ENCODE measurements at places on chromosomes 11 and 22.

DNA sequence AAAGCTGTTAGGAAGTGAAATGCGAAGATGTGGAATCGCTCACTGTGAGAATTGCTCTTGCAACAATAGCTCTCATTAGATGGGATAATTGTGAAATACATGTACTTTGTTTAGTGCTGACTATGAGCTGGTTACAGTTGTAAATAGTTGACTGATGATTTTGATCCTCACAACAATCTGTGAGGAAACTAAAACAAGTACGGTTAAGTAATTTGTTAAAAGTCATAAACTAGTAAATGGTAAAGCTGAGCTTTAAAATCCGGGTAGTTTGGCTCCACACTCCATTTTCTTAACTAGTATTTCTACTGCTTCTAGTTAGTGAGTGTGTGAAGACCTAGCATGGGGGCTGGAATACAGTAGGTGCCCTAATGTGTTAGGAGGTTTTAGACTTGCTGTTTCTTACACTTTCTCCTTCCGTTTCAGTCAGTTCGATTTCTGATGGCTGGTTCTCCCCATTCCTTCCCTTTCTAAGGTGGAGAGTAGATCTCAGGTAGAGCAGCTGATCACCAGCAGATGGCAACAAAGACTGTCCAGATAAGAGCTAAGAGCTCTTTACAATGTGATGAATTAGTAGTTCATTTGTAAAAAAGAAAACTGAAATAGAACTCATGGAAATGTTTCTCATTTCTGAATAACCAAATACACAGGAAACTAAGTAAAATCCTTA lies 16.3 kb upstream of the CYP2R1 start:
- DNase-seq, result peak; percentile 45

DNA sequence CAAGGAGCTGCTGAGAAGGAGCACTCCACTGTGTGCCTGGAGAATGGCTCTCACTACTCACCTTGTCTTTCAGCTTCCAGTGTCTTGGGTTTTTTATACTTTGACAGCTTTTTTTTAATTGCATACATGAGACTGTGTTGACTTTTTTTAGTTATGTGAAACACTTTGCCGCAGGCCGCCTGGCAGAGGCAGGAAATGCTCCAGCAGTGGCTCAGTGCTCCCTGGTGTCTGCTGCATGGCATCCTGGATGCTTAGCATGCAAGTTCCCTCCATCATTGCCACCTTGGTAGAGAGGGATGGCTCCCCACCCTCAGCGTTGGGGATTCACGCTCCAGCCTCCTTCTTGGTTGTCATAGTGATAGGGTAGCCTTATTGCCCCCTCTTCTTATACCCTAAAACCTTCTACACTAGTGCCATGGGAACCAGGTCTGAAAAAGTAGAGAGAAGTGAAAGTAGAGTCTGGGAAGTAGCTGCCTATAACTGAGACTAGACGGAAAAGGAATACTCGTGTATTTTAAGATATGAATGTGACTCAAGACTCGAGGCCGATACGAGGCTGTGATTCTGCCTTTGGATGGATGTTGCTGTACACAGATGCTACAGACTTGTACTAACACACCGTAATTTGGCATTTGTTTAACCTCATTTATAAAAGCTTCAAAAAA lies 72.6 kb downstream of the NCAPD3 start:
- no peak for DNase-seq

GRCh38 chr11:68375337-68375736 lies 62.9 kb downstream of the LRP5 start:
- DNase-seq, result no peak

- no peak for DNase-seq
These were observed 592.8 kb upstream of the ARHGAP42 start for GRCh38 chr11:100094121-100094865.

DNA sequence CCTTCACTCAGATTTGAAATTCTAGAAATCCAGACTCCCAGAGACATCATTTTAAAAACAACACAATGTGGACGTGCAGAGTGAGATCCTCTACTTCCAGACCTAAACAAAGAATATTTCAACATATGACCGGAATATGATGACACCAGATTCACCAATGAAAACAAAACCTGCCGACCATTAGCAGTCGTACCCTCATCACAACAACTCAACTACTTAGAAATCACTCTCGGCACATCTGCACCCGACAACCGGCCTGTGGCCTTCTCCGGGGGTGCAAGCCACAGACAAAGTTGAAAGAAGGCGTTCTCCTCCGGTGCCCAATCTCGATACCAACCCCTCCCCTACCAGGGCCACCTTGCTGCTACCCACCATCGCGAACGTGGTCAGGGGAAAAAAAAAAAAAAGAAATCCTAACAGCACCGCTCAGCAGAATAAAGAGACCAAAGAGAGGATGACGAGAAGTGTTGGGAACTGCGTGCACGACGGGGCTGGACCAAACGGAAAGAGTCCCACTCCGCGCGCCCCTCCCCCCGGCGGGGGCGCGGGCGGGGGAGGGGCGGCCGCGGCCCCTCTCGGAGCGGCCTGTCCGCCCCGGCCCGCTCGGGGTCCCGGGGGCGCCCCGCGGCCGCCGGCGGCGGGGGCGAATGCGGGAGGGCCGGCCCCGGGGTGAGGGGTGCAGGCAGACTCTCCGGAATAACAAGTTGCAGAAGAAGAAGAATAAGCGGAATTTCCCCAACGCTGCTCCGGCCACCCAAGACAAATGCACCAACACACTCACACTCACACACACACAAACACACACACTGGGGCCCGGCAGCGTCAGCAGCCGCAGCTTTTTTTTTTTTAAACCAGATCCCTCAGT lies 1.7 kb downstream of the PHF21A start:
- DNase-seq, result peak; percentile 86

DNA sequence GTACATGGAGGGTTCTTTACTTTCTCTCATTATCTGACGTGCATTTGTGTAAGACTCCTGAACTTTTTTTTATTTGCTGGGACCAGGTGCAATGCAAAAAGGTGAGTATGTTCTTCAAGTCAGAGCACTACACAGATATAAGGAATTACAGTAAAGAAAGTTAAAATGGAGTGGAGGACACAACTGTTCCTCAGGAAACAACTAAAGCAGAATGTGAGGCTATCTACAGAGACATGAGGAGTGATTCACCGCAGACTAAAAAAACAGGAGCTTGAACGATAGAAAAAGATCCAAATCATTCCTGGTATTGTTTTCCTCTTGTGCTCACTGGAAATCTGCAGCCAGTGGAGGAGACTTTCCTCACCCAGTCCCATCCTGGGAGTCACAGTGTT lies 106.2 kb downstream of the ABTB2 start:
- DNase-seq, result no peak

DNA sequence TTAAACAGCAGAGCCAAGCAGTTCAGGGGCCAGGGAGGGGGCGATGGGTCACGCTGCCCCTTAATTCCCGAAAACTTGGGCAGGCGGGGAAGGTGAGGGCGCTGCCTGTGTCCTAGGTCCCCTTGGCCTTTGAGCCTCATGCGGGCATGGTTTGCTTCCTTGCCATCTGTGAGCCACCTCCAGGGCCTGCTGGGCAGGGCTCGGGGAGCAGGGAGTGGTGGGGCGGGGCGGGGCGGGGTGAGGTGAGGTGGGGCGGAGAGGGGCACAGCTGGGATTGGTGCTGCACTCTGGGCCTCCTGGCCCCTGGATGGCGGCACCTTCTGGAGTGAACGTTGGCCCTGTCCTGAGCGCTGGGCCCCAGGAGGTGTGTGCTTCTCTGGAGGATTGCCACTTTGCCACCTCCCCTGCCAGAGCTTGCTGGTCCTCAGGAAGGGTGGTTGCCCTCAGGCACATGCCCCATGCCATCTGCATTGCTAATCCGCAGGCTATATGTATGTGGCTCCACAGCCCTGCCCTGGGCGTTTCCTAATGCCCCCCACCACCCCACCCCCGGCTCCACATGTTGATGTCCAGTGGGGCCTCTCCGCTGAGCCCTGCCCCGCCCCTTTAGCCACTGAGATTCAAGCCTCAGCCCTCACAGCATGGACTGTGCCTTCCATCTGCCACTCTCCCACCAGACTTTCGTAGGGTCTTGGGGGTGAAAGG lies 352.5 kb downstream of the TBC1D22A start:
- no peak for DNase-seq

DNA sequence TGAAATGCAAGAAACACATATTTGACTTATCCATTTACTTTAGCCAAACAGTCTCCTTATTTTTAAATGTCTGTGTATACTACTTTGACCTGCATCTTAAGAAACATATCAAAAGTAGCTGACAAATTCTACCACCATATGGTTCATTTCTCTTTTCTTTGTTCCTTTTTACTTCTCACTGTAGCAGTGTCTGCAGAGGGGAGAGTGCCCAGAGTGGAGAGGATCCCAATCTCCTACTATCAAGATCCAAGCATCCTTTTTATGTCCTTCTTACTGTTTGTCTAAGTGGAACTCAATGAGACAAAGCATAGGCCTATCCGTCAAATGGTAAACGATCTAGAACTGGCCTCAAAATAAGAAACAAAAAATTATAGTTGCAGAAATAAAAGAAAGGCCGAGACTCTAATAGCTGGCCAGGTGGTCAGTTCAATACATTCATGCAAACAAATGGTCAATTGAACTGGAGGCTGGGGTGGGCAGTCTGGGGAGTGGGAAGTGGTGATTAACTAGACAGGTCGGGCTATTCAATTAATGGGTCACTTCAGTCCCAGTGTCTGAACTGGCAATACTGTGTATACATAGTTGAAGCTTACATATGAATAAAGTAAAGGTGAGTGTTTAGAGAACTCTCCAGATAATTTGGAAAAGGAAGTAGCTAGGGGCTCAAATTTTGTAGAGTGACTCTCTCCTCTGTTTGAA lies 149.1 kb downstream of the MAML2 start:
- no peak for DNase-seq

DNA sequence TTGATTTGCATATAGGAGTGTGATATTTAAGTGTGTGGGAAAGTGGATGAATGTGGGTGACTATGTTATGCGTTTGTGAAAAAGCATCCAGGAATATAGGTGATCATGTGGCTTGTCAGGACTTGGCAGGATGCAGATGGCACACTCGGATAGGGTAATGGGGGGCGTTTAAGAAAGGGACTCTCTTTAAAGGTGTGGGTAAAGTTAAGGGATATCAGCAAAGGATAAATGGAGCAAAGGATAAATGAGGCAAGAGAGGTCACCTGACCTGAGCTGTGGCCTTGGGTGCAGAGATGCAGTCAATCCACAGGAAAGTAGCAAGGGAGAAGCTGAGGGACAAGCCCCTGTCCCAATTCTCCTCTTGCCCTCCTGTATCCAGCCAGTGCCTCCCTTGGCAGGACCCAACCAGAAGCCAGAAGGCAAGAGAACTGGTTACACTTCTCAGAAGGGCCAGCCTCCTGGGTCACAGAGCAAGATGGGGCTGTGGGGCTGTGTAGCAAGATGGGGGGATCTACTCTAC lies 47.5 kb upstream of the GRAMD1B start:
- no peak for DNase-seq

DNA sequence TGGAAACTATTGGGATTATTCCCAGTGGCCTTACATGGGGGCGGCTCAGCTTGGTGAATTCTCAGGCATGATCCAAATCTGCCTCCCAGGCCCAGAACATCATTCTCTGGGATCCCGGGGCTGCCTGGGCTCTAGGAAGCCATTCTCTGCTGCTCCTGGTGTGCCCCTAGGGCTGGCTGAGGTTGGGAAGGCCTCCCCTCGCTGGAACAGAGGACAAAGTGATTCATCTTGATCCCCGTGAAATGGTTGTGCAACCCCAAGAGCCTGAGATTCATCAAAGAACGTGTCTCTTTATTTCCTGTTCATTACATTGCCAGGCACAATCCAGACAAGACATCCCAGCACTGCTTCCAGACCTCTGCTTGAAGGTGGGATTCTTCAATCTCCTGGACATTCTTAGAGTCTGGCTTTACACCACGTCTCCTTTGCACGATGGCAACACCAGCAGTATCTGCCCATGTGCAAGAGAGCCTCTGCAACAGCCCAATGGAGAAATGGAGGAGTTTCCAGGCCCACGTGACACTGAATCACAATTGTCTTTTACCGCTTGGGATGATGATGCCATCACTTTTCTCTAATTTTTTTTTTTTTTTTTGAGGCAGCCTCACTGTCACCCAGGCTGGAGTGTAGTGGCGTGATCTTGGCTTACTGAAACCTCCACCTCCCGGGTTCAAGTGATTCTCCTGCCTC lies 52.3 kb downstream of the TST start:
- no peak for DNase-seq

- DNase-seq, result peak; percentile 13
These were observed 5.9 kb downstream of the LRRC32 start for GRCh38 chr11:76664578-76665061.

GRCh38 chr11:88315981-88316441 lies 21.5 kb downstream of the CTSC start:
- DNase-seq, result no peak

- no peak for DNase-seq
These were observed 66.9 kb downstream of the SCN3B start for GRCh38 chr11:123587559-123587958.

DNA sequence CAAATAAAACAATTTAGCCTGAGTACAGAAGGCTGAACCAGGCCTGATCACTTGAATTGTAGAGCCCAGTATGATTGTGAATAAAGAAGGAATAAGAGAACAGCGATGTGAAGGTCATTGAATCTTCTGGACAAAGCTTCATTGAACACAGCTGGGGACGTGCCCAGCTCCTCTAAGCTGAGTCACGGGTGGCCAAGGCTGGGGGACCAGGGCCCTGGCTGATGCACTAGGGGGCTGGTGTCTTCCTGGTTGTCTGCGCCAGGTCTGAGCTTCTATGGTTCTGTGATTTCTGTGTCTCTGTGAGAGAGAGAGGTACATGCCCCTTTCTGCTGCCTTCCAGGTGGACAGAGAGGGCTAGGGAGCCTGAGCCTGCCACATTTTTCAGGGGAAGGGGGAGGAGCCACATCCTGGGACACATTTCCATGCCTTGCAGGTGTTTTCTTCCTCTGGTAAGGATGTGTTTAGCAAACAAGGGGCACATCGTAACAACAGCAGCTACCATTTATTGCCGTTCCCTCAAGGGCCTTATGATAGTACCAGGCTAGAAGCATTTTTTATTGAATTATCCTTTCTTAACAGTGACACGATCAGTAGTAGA lies 135.7 kb downstream of the C11orf91 start:
- no peak for DNase-seq

DNA sequence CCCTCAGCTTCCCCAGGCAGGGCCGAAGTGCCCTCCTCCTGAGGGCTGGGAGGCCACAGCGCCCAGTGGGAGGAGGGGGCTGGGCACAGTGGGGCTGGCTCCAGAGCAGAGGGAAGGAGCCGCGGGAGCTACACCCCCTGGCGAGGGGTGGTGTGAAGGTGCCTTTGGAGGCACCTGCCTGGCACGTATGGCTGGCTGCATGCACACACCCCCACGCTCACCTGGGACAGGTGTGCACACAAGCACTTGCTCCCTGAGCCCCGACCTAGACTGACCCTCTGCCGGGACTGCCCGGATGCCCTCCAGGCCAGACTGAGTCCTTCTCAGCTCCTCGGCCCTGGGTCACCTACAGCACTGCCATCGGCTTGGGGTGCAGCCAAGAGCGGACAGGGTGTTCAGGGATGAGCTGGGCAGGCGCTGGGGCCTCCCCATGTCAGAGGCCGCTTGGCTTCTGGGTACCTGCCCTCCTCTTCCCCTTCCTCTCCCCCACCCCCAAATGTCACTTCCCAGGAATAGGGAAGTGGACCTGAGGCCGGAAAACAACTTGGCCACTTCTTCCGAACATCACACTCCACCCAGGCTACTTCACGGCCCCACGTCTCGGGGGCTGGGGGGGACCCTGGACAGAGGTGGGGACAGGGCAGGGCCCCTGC lies 7.4 kb upstream of the PIM3 start:
- DNase-seq, result no peak

Data from CD4-positive, alpha-beta T cell treated with Interleukin-4 for 4 hours (primary cell).